Stimulated activated CD8-positive, alpha-beta memory T cell treated with anti-CD3 and anti-CD28 coated beads, Interleukin-7, amount 100 ng/mL, for 1 hour (primary cell): ENCODE measurements at places on chromosomes 4 and X.

DNA sequence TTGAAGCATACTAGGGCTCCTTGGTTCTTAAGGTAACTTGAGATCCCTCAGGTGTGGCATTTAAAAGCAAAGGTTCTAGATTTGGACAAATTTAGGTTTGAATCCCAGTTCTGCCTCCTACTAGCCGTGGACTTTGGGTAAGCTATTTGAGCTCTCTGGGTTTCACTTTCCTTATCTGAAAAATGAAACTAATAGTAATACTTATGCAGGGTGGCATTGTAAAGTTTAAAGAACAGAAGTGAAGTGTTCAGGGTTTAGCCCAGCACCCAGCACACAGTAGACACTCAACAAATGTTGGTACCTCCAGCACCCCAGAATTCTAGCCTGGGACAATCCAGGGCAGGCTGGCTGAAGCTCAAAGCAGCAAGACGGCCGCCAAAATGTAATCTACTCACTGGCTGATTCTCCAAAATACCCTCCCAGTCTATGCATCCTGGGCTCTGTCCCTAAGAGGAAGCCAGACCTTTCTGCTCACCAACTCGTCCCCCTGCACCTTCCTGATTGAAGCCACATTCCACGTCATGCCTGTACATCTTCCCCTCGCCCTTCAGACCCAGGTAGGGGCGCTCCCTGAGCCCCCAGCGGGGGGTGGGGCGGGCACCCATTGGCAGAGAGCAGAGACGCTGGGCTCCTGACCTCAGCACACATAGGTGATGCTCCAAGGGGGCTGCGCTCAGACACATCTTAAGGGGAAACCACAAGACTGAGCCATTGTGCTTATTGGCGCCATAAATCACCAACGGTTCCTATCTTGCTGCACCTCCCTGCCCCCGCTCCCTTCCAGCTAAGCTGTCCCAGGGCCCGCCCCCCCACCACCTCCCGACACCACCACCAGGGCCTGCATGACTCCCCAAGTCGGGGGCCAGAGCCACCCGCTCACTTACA is 160.6 kb downstream of the BCOR start:
- DNase-seq: no peak

- no peak for DNase-seq
Measured at GRCh38 chrX:119646515-119646914, 40.3 kb upstream of the NKRF start.

DNA sequence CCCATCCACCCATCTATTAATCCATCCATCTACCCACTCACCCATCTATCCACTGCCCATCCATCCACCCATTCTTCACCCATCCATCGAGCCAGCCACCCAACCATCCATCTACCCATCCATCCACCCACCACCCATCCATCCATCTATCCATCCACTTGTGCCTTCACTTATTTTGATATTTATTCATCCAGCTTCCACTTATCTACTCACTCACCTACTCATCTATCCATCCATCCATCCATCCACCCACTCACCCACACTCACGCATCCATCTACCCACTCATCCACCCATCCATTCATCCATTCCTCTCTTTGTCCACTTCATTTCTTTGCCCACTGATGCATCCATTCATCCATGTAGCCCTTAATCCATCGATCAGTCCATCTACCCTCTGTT is 72.9 kb upstream of the AFAP1 start:
- no peak for DNase-seq

DNA sequence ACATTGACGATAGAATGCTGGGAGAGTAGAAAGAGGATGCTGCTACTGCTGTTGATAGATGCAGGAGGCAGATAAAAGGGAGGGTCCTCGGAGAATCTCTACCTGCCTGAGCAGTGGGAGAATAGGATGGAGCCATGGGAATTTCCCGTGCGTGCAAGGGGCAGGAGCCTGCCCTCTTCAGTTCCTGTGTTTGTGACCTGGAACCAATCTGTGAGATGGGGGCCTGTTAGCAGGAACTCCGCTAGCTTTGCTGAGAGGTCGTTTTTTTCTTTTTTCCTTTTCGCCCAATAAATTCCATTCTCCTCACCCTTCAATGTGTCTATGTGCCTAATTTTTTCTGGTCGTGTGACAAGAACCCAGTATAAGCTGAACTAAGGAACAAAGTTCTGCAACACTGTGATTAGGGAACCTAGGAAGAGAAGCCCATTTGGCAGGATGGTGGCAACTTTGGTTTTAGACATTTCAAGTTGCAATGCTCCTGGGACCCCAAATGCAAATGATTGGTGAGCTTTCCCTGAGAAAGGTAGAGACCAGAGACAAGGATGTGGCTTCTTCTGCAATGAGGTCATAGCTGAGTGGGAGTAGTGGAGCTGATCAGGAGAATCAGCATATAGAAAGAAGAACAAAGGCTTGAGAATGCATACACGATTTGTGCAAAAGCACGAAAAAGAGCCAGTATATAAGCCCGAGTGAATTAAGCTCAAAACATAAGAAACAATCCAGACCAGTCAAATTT is 23.9 kb downstream of the SLC39A8 start:
- DNase-seq: no peak

DNA sequence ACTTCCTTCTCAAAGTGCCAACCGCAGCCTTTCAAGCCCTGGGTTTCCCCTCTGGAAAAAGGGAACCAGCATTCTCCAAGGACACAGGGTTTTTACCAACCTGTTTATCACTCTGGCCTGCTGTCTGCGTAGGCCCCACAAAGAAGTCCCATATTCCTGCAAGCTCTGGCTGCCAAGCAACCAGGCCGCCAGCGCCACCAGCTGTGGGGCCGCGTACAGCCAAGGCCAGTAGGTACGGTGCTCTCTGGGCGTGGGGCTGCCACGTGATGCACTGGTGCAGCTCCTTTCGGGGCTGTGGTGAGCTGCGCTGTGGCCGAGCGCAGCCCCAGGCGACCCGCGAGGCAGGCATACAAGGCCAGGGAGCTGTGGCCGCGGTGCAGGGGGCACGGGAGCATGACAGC is 22.1 kb downstream of the LUZP4 start:
- no peak for DNase-seq

- no peak for DNase-seq
Measured at GRCh38 chr4:152508386-152508785, 27.5 kb downstream of the FBXW7 start.

- DNase-seq: no peak
Measured at GRCh38 chr4:155085843-155086530, 122.4 kb upstream of the NPY2R start.

DNA sequence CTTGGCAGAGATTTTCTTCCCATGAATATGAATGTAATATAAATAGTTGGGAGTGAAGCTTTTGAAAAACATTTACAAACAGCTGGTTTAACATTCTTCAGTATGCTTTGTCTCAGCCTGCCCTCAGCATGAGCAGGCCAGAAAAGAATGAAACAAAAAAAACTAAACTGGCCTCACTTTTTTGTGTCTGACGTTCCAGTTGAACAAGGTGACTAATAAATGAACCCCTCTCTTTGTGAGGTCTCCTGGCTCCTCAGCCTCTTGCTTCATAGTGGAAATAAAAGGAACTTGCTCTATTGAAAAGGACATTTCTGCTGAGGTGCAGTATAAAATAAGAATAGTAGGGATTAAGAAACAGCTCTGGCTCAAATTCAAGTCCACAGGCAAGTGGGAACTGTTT is 9.4 kb downstream of the CHST7 start:
- DNase-seq: no peak

DNA sequence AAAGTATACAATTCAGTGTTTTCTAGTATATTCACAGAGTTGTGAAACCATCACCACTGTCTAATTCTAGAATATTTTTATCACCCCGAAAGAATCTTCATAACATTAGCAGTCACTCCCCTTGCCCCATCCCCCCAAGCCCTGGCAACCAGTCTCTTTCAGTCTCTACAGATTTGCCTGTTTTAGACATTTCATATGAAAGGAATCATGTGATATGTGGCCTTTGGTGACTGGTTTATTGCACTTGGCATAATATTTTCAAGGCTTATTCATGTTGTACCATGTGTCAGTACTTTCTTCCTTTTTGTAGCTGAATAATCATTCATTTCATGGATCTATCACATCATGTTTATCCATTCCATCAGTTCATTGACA is 371.7 kb downstream of the AFF2 start:
- DNase-seq: no peak

DNA sequence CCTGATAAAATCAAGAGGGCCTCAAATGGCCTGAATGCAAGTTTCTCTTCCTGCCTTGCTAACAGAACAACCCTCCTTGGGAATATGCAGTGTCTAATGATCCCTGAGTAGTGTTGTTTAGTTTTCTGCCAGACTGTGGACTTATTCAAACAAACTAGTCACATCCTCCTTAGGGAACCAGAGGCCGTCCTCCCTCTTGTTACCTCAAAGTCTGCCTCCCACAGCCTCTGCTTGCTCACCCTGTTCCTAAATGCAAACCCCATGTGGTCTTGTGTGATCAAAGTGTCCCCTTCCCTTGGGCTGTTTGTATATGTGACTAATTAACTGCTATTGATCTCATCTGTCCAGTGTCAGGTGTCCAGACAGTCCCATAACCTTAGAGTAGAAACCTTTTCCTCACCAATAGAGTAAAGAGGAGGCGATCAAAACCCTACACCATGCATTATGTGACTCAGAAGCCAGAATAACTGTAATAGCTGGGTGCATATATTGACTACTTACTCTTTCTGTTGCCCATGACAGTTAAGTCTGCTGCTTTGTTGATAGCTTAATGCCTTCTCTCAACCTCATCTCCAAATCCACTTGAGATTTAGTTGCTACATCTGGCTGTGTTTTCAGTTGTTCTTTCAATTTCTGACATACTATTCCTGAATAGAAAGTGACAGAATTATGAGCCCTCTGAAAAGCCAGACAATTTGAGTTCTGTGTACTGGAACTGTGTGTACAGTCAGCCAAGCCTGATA is 473.0 kb upstream of the NWD2 start:
- no peak for DNase-seq

DNA sequence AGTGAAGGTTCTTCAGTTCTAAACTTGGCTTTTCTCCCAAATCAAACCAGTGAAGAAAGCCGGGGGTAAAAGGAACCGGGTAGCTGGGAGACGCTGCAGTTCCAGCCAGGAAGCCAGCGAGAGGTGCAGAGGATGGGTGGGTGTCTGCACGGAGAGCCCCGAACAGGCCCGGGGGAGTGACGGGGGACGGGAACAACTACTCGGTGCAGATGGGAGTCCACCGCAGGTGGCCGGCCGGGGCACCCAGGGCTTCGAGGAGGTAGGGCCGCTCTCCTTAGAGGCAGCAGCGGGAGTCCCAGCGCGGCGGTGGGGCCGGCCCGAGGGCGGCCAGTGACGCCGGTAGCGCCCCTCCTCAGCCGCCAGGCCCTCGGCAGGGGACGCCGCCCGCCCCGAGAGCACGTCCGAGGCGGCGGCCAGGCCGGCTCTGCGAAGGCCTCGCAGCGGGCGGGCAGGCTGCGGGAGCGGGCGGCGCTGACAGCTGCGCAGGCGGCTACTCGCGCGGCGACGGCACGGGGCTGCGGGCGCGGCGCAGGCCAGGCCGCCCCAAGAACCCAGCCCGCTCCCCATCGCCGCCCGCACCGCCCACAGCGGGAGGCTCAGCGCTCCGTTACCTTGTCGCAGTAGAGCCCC is 449 bp downstream of the FBXL5 start:
- peak; percentile 9 for DNase-seq

- no peak for DNase-seq
Measured at GRCh38 chrX:68983004-68983857, 154.4 kb downstream of the EFNB1 start.

DNA sequence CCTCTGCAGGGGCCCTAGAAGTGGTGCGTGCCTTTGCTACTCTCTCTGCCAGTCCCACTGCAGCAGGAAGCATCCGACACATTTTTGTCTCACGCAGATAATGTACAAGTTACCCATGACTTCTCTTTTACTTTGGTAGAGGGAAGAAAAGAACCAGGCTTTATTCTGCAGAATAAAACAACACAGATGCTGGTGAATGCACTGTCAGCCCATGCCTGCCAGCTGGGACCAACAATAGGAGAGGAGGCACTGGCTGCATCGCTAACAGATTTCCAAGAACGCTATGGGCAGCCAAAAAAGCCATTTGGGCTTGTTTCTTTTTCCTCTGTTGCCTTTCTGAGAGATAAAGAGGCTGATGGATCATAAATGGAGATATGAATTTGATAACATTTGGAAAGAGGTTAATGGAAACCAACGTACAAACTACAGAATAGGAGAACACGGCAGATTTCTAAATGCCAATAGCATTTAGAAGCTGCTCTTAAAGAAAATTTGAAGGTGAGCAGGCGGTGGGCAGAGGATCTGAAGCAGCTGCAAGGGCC is 47.5 kb upstream of the IGFBP7 start:
- DNase-seq: no peak

DNA sequence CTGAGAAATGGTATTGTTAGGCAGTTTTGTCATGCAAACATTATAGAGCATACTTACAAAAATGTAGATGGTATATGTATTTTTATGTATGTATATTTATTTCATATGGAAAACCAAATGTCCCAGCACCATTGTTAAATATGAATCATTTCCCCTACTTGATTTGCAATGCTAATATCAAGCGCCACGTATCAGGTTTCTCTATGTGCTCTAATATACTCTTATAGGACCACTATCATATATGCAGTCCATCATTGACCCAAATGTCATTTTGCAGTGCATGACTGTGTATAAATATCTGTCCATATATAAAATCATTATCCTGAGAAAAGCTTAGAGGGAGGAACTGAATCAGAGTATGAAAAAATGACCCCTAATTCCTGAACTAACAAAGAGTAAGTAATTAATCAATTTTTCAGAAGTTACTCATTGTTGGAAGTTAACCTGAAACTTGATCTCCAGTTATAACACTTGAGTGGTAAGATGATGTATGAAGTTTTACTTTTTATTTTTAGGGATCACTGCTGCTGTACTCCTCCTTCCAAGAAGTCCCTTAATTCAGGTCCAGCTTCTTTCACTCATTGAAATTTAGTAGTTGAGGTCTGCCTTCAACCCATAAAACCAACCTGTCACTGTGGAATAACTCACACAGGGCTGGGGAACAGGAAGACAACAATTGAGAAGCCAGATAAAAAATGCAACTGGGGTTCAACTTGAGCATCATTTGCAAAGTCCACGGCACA is 134.8 kb upstream of the LDB2 start:
- no peak for DNase-seq

- DNase-seq: no peak
Measured at GRCh38 chrX:113747274-113747973, 836.5 kb upstream of the HTR2C start.

DNA sequence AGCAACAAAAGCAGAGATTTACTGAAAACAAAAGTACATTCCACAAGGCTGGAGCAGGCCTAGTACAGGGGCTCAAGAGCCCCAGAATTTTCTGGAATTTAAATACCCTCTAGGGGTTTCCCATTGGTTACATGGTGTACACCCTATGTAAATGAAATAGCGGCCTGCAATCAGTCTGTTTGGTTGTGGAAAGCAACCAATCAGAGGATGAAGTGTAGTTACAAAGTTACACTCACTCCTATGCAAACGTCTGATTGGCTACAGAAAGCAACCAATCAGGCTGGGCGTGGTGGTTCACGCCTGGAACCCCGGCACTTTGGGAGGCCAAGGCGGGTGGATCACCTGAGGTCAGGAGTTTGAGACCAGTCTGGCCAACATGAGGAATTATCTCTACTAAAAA is 13.8 kb upstream of the TXLNG start:
- DNase-seq: no peak

DNA sequence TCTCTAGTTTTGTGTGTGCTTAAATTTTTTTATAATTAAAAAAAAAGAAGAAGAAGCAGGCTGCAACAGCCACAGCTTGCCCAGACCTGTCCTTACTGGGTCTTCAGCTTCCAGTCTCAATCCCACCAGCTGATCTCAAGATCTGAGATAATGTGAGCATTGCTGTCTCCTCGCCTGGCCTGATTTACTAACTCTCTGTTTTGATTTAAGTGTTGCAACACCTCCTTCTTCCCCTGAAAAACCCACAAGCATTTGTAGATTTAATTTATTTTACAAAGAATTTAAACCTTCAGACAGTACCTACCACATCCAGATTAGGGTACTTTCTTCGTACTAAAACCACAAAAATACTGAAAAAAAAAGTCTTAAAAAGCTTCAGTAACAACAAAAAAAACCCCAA is 38.0 kb downstream of the FAM241A start:
- DNase-seq: no peak
